Fibroblast of upper back skin (primary cell): ENCODE measurements at places on chromosomes 11 and 22.

- peak; percentile 66 for DNase-seq
Observed at GRCh38 chr11:1827095-1827813, 7.5 kb upstream of the SYT8 start.

DNA sequence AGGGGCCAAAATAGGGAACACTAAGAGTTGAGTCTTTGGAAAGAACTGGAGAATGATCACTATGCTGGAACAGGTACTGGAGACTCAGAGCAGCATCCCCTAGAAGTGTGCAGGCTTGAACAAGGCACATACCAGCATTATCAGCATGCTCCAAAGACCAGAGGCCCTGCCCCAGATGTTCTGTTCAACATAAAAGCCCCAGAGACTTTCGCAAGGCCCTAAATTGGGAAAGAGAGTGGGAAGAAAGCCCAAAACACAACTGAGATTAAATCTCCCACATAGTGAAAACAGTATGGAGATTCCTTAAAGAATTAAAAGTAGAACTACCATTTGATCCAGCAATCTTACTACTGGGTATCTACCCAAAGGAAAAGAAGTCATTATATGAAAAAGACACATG lies 9.4 kb downstream of the CNGA4 start:
- DNase-seq: peak; percentile 36

GRCh38 chr11:17385492-17385891 lies 3.0 kb downstream of the KCNJ11 start:
- no peak for DNase-seq

GRCh38 chr22:20425566-20426258 lies 11.9 kb downstream of the SCARF2 start:
- DNase-seq: no peak

- DNase-seq: no peak
Observed at GRCh38 chr11:37182031-37182430, 584.0 kb upstream of the RAG2 start.
